ENCODE measurements at places on chromosomes 6 and 20. TPM values are rescaled to one million over a fixed set of nuclear protein-coding genes. Genes with fewer than 3 reads are reported as not detected.

The C6orf132 gene
- 1.1 TPM for polyA plus RNA-seq

- no peak for DNase-seq
These were observed 972.7 kb downstream of the PRIM2 start for GRCh38 chr6:58290177-58290576.

GRCh38 chr6:137076277-137077068 lies 31.7 kb upstream of the IL20RA start:
- DNase-seq = peak; percentile 6

DNA sequence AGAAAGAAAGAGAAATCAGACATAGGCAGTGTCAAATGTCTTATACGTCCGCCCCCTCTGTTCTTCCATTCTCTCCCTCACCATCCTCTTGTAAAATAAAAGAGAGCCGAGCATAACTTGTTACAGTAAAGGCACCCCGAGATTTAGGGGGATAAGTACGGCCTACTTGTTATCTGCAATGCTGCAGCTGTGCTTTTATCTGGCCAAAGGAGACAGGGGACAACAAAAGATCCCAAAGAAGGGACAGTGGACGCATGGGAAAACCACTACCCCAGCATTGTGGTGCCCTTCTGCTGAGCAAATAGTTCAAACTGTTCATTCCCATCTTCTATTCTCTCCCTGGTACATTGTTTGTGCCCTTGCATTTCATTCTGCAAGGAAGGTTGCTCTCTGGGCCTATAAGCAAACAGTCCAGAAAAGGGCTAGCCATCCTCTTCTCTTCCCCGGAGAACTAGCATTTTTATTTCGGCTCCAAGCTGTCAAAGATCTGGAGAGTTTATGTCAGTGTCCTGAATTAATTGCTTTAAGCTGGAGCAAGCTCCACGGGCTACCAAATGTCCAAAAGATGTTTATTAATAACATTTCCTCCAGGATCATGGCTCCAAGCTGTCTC lies 22.3 kb downstream of the FOXA2 start:
- DNase-seq = no peak

GRCh38 chr6:69627625-69628024 lies 169.2 kb downstream of the LMBRD1 start:
- no peak for DNase-seq

GRCh38 chr20:50251383-50251748 lies 60.7 kb downstream of the CEBPB start:
- DNase-seq = no peak

GRCh38 chr6:2962004-2962403 lies 9.4 kb downstream of the SERPINB6 start:
- no peak for DNase-seq

DNA sequence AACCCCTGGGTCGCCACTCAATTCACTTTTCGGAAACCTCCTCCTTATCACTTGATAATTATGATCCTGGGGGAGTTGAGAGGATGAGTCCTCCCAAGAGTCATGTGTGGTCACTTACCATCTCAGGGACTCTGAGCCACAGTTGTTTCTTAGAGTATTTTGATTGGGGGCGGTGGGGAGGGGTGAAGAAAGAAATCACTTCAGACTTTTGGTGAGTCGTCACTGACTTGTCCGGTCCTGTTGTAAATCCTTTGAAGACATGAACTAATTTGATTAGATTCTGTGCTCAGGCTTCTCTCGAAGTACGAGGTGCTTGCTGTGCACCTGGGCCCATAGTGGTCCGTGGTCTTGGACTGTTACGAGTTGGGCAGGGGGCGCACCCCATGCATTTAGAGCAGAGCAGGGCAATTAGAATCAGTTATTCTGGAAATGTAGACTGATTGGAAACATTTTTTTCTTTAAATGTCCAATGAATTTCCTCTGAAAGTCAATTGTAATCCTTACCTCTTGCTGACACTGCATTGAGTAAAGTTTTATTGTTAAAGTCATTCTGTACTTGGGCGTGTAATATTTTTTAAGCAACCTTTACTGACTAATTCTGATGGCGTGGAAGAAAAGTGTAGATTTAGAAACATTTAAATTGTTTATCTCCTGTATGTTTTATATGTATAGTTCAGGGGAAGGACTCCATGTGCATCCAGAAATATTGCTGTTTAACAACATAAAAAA lies 173.4 kb downstream of the SLC16A10 start:
- DNase-seq = no peak
